ENCODE measurements at places on chromosomes 11 and 22. TPM values are rescaled to one million over a fixed set of nuclear protein-coding genes. Genes with fewer than 3 reads are reported as not detected.

KRTAP5-2 gene
- total RNA-seq = not detected

DNA sequence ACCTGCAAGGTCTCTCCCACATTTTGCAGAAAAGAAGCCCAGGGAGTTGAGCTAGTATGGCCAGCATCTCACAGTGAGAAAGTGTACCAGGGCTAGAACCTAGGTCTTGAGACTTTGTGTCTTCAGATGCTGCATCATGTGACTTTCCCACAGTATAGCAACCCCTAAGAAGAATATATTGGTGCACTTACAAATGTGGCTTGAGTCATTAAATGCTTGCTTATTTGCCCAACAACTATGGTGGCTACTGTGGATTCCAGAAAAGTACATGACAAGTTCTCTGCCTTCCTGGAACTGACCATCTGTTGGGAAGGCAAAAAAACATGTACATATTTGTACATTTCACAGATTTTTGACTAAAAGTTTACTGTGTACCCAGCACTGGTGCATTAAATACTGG lies 55.0 kb downstream of the POLD3 start:
- DNase-seq = no peak

GRCh38 chr22:27747396-27748221 lies 53.9 kb downstream of the MN1 start:
- DNase-seq = peak; percentile 57

DNA sequence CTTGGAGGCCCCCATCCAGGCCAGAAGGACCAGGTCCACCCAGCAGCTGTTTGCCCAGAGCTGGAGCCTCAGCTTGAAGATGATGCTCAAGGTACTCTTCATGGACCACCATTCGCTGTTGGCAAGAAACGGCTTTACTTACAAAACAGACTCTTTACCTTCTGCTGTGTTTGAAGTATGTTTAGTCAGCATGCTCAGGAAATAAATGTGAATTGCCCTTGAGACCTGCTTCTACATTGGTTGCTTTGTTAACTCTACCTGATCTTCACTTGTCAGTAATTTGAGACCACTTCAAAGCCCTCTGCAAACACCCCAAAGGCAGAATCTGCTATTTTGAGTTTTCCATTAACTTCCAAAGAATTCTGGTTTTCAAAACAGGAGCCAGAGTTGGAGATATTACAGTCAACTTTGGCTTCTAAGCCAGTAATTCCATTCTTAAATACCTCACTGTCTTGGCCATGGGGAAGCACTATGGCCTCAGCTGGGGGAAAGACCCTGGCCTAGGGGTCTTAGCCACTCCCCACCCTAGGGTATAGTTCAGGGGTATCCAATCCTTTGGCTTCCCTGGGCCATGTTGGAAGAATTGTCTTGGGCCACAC lies 2.7 kb downstream of the UQCR10 start:
- no peak for DNase-seq

OR4C12 gene
- total RNA-seq = not detected

GRCh38 chr11:61914471-61915171 lies 2.7 kb downstream of the RAB3IL1 start:
- DNase-seq = peak; percentile 42

DNA sequence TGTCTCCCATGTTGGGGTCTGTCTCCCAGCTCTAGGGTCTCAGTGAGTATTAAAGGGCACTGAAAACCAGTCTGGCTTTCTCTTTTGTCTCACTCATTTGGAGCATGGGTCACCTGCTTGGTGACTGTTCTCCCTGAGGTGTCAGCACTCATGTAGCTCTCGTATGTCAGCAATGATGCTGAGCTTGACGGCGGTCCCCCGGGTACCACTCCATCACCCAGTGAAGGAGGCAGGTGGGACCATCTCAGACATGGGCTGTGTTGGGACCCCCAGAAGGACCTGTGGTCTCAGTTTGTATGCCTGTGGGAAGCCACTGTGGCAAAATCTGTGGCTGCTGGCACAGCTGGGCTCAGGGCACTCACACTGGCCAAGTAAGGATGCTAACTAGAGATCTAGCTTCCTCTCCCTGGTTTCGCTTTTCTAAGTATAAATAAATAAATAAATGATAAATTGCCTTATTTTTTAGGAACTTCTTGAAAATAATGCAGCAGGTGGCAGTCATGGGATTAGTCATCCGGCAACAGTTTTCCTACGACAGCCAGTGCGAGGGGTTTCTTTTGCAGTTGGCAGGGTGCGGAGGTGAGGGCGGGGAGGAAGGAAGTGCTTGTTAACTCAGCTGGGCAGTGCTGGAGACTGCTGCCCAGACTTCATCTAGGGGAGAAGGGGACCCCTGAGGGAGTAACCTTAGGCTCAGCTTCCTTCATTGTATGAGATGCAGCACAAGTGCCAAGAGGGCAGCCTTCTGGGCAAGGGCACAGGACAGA lies 48.8 kb downstream of the OSBP2 start:
- peak; percentile 29 for DNase-seq

- no peak for DNase-seq
Measured at GRCh38 chr22:43823353-43823908, 11.3 kb upstream of the EFCAB6 start.

OR4A47 gene
- total RNA-seq = not detected

- DNase-seq = no peak
Measured at GRCh38 chr11:9459667-9460321, 1.0 kb upstream of the ZNF143 start.

DNA sequence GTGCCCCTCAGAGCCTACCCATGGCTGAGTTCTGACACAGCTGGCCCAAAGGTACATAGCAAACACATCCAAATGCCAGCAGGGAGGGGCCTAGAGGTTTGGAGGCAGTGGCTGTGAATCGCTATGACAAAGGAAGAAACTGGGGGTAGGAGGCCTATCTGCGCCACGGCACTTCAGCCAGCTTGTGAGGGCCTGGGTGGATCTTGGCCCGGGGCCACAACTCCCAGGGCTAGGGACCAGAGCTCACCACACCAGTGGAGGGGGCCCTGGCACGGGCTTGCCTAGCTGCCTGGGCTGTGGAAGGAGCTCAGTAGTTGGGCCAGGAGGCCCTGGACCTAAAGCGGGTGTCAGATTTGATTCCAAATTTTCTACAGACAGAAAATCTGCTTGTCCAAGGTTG lies 9.4 kb upstream of the NAP1L4 start:
- DNase-seq = peak; percentile 86

SHANK3 gene
- 14.4 TPM for total RNA-seq

GRCh38 chr11:68256331-68256741 lies 15.4 kb downstream of the C11orf24 start:
- DNase-seq = no peak

DNA sequence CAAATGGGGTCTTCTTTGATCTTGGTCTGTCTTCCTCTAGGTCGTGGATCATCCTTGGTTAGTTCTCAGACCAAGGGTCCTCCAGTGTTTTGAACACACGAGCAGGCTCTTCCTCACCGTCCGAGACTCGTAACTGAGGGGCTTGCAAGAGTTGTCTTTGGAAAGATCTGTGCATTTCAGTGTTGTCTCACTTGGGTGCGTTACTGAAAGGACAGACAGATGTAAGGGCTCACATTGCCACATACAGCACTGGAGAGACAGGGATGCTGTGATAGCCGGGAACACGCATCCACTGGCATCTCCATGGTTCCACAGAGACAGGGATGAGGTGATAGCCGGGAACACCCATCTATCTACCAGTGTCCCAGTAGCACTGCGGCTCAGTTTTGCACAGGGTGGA lies 15.7 kb downstream of the GLB1L2 start:
- DNase-seq = no peak

- DNase-seq = no peak
Measured at GRCh38 chr22:37983860-37984791, at the start of gene SOX10. Gene SOX10 (minus strand): TSS chr22:37984555. CDS start chr22:37983784, 771 bp downstream.

OR51A7 gene
- total RNA-seq = not detected

CERK gene
- 30.2 TPM for total RNA-seq

GRCh38 chr22:41021061-41021612 lies 70.0 kb downstream of the RBX1 start:
- DNase-seq = peak; percentile 65

LYVE1 gene
- 152 TPM for total RNA-seq

P2RX6 gene
- 1.2 TPM for total RNA-seq

MUC6 gene
- not detected for total RNA-seq

Data from sigmoid colon (tissue), 7 donors.